Stimulated activated naive CD8-positive, alpha-beta T cell treated with anti-CD3 and anti-CD28 coated beads, Interleukin-15, Interleukin-2, amounts not matched to agents 100 U/mL and 50 U/mL, for 24 hours (primary cell): ENCODE measurements at places on chromosomes 13 and 19.

DNA sequence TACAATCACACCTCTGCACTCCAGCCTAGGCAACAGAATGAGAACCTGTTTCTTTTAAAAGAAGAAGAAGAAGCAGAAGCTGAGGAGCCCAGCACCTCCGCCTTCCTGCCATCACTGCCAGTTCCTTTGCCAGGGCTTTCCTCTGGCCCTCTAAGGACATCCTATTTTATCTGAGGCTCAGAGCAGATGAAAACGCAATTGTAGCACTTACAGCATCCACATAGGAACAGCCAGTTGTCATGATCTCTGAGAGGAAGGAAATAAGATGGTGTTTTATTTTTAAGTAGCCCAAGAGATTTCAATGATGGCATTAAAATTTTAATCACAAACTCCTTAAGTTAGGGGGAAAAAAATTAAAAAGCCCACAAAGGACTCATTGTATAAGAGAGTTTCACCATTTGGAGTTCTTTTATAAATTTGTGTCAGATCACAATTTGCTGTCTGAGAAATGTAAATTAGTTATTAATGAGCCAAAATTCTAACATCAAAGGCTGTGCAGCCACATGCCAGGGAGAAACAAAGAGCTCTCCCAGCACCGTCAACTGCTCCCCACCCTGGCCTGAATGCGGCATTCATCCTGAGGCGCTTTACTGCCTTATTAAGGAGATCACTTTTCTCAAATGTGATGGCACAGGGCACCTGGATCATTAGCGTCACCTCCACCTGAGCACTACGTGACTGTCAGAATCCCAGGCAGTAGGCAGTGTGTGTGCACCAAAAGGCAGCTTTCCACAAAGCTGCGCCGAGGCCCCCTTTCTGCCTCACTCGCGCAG, 393.0 kb downstream of the FOXO1 start:
- DNase-seq = no peak

GRCh38 chr19:18068395-18068794, 18.3 kb downstream of the IL12RB1 start:
- no peak for DNase-seq

- no peak for DNase-seq
Observed at GRCh38 chr13:77595166-77595810, 59.8 kb downstream of the SCEL start.

DNA sequence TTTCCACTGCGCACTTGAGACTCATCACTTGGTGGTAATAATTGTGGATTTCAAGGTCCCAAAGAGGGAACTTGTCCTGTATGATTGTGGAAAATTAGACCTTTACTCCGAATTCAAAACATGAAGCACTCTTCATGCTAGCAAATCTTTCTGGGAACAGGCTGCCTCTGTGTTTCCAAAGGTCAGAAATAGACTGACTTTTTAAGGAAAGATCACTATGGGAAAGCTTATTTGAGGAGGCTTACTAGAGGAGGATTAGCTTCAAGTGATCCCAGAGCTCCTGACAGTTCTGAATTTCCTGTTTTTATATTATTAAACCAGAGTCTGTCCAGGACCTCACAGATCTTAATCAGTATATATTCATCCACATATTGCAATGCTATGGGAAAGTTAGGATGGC, 5.5 kb downstream of the WDFY2 start:
- DNase-seq = no peak

GRCh38 chr19:45171211-45171623, 6.8 kb downstream of the TRAPPC6A start:
- peak; percentile 31 for DNase-seq

DNA sequence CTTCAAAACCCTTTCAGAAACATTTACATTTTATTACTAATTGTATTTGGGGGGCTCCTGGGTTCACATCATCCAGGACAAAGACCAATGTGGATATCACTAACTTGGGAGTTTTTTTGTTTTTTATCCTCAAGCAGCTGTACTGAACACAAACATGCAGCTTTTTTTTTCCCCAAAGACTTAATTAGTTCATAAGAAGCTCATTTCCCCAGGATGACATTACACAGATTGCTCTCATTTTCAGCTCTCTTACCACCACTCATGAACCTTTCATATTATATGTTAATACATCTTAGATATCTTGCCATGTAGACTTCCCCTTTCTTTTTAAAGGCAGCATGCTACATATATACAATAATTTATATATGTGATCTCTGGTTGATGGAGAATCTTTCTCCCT, 118.7 kb upstream of the MAB21L1 start:
- no peak for DNase-seq

GRCh38 chr19:9847087-9847671, 12.1 kb downstream of the PIN1 start:
- DNase-seq = peak; percentile 65

GRCh38 chr19:27657271-27658051, 1555.5 kb downstream of the UQCRFS1 start:
- no peak for DNase-seq
